ENCODE measurements at places on chromosomes 16 and 17. TPM values are rescaled to one million over a fixed set of nuclear protein-coding genes. Genes with fewer than 3 reads are reported as not detected.
A peak's percentile ranks its signal among the peaks of the same experiment; 100 is the strongest.

DNA sequence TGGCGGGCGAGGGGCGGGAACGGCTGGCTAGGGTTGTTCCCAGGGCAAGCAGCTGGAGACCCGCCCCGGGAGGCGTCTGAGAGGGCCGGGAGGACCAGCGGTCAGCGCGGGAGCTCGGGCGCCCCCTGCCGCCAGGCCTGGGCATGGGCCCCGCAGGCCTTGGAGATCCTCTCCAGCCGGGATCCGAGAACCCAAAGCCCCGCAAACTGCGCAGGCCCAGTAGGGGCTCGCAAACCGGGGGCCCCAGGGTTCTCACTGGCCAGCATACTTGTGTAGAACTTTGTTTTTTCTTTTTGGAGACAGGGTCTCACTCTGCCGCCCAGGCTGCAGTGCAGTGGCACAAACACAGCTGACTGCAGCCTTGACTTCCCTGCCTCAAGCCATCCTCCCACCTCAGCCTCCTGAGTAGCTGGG, 20.8 kb upstream of the ZNF423 start:
- no peak for DNase-seq

GRCh38 chr16:55917373-55918160, 42.4 kb upstream of the CES5A start:
- DNase-seq, result no peak

SGCA gene
- not detected for total RNA-seq

DNA sequence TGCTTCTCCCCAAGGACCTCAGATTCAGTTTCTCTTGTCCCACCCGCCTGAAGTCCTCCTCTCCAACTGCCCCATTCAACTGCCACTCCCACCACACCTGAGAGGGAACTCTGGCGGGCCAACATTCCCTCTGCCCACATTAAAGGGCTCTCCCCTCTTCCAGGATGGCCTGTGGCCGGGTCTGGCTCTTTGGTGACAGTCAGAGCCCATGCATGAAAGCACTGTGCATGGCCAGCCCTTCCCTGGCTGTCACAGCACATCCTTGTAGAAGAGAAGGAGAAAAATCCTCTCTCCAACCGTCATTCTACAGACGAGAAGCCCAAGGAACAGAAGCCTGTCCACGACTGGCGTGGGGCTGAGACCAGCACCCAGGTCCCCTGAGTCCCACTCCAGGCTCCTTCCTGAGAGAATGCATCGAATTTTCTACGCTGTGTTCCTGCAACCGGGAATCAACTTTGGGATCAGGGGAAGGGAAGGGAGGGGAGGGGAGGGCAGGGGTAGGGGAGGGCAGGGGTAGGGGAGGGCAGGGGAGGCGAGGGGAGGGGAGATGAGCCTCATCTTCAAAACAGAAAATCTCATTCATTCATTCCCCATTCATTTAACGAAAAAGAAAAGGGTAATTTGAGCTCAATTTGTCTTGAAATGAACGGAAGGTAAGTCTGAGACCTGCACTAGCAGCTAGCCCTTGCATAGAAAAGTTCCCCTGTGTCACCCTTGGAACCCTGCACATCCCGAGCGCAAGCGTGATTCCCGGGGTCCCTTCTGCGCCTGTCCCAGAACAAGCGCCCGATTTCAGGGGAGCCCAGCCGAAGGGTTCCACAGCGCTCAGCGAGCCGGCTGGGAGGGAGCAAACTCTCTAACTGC, at the start of gene ABCC12:
TSS of gene ABCC12 (minus strand) at position 68 of the 864 bp plus-strand sequence. CDS start 9,569 bp downstream, outside the sequence.
- DNase-seq, result no peak

DNA sequence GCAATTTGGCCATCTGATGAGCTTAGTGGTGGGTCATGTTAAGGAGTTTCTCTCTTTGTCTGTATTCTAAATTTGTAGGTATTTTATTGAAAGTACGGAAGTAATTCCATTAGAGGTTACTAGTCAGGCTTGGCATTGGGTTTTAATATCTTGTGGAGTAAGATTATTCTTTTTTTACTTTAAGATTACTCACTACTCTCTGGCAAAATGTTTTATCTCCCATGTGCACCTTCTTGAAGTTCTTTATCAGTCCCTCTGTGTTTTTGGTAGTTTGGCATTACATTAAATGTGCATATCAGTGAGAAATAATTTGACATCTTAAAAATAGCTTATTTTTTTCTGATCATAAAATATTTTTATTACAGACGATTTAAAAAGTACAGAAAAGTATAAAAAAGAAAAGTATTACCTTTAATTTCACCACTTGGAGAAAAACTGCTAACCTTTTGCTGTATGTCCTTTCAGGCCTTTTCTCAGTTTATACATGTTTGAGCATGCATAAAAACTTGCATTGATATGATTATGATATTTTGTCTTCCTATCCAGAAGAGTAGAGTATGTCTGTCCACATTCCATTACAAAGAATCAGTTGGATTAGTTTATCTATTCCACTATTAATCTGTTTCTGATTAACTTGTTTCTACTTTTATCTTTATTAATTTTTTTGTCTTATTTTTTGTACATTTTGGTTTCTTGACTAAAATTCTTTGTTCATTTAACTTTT, 198.3 kb downstream of the SPECC1 start:
- no peak for DNase-seq

GRCh38 chr16:81447383-81448101, 2.9 kb downstream of the CMIP start:
- DNase-seq, result no peak

GRCh38 chr16:72255786-72256185, 83.8 kb upstream of the PMFBP1 start:
- DNase-seq, result no peak

- no peak for DNase-seq
Measured at GRCh38 chr16:28212532-28212873, 738 bp upstream of the XPO6 start.

- peak; percentile 95 for DNase-seq
Measured at GRCh38 chr16:56607109-56607618, 1.2 kb upstream of the MT2A start.

TMEM114 gene
- total RNA-seq, result not detected

GRCh38 chr16:72921106-72921505, 126.8 kb downstream of the ZFHX3 start:
- DNase-seq, result no peak

SHISA9 gene
- 19.2 TPM for total RNA-seq

DNA sequence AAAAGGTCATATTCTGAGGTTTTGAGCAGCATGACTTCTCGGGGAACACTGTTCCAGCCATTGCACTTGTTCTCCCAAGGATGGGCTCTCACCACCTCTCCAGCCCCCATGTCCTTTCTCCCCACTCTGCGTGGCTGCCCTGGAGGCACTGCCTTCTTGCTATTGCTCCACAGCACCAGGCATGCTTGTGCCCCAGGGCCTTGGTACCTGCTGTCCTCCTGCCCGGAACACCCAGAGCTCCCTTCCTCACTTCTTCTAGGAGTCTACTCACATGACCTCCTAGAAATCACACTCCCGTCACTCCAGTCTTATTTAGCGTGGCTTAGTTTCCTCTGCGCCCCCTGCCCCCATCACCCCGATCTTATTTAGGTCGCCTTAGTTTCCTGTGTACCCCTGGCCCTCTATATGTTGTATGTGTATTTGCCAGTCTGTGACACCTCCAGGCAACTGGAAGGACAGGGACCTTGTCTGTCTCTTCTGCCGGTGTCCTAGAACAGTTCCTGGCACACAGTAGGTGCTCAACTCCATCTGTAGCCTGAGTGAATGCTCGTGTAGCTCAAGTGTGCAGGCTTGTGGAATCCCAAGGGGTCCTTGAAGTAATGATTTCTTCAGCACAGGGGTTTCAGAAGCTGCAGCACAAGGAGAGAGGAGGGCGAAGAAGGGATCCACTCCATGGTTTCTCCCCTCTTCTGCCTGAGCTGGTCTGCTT, 208.6 kb upstream of the CIBAR2 start:
- DNase-seq, result no peak

OR3A3 gene
- total RNA-seq, result not detected

DNA sequence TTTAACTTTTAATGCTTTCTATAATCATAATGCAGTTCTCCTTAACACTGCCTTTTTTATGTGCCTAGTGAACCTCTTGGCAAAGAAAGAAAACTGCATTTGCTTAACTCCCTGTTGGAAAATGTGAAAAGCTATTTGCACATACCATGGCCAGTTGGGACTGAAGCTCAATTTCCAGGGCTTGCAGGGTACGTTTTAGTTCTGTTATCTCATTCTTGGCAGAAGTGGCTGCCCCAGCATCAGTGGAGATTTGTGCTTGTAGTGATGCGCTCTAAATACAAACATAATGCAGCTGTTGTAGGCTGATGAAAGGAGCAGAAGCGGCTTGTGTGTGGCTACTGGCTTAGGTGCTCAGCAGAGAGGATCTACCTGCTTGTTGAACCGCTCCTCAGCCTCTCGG, 3.7 kb downstream of the KRT24 start:
- DNase-seq, result no peak

MTMR4 gene
- 49.9 TPM for total RNA-seq

HSD17B1 gene
- 0.75 TPM for total RNA-seq

HBZ gene
- total RNA-seq, result not detected

ASGR1 gene
- total RNA-seq, result 0.72 TPM

GRCh38 chr17:19660219-19660870, 11.8 kb downstream of the ALDH3A2 start:
- DNase-seq, result no peak

Measured in epithelial cell of proximal tubule (primary cell).